ENCODE measurements at places on chromosomes 16 and 17.

DNA sequence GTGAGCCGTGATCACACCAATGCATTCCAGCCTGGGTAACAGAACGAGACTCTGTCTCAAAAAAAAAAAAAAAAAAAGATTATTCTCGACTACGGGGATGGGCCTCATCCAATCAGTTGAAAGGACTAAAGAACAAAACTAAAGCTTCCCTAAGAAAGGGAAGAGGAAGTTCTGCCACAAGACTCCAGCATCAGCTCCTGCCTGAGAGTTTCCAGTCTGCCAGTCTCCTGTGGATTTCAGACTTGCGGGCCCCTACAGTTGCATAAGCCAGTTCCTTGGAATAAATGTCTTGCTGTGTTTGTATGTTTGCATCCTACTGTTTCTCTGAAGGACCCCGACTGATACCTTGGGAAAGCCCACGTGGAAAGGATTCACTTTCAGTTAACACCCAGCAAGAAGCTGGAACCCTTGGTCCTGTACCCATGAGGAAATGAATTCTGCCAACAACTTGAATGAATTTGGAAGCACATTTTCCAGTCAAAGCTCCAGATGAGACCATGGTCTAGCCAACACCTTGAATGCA, 26.3 kb upstream of the FZD2 start:
- no peak for DNase-seq

- no peak for DNase-seq
Observed at GRCh38 chr16:89748076-89748475, 26.7 kb downstream of the ZNF276 start.

GRCh38 chr17:68498479-68499326, 13.5 kb upstream of the PRKAR1A start:
- no peak for DNase-seq

- no peak for DNase-seq
Observed at GRCh38 chr16:57264950-57265371, 19.5 kb downstream of the PLLP start.

GRCh38 chr17:31392856-31393748, 1.6 kb downstream of the RAB11FIP4 start:
- DNase-seq, result no peak

DNA sequence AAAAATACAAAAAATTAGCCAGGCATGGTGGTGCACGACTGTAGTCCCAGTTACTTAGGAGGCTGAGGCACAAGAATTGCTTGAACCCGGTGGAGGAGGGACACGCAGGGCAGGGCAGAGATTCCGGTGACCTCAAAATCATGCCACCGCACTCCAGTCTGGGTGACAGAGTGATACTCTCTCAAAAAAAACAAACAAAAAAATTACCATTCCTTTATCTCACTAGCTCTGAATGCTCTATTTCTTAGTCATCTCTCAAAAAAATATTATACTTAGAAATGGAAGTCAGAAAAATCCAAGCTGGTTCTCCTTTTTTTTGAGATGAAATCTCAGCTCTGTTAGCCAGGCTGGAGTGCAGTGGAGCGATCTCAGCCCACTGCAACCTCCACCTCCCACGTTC, 40.8 kb downstream of the SPOP start:
- no peak for DNase-seq

GRCh38 chr17:78617511-78618061, 40.4 kb upstream of the DNAH17 start:
- DNase-seq, result no peak

GRCh38 chr17:33982909-33983308, 272.2 kb upstream of the CCL2 start:
- no peak for DNase-seq

- DNase-seq, result no peak
Observed at GRCh38 chr16:86256995-86257394, 253.3 kb upstream of the FOXF1 start.

DNA sequence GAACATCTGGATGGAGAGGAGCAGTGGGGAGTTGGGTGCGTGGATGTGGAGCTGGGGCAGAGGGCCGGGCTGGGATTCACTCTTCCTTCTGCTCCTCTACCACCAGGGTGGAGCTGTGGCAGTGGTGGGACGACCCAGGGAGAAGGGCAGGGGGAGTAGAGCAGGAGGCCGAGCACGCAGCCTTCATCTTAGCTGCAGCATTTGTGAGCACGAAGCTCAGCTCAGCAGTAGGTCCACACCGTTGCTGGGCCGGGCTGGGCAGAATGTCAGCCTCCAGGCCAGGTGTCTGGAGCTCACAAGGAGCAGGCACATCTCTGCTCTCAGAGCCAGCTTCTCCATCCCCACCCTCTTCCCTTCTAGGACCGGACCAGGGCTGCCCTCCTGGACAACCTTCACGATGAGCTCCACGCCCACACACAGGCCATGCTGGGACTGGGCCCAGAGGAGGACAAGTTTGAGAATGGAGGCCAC, 55.7 kb downstream of the OR1D5 start:
- no peak for DNase-seq

DNA sequence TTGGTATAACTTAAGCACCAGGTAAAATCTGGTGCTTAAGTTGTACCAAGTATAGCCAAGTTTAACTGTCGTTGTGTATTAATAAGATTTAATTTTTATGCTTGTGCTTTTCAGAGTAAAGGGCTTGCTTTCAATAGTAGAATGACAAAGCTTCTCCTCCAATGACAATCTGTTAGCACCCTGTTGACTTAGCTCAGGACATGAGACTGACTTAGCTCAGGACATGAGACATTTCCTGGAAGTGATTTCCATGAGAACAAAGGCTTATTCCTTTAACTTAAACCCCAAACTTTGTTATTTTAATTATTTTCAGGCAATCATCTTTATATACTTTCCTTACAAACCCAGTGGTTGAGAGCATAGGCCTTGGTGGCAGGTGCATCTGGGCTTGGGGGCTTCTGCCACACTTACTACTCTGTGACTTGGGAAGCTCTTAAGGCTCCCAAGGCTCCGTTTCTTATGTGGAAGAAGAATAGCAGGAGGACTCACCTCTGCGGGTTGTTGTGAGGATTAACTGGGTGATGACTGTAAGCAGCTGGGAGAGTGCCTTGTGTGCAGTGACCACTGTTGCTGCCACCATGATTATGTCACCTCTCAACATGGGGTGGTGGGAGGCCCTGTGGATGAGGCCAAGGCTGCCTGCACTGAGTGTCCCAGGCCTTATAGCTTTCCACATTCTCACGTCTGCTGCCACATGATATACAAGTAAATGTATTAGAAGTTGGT, 59.4 kb upstream of the CMIP start:
- no peak for DNase-seq

DNA sequence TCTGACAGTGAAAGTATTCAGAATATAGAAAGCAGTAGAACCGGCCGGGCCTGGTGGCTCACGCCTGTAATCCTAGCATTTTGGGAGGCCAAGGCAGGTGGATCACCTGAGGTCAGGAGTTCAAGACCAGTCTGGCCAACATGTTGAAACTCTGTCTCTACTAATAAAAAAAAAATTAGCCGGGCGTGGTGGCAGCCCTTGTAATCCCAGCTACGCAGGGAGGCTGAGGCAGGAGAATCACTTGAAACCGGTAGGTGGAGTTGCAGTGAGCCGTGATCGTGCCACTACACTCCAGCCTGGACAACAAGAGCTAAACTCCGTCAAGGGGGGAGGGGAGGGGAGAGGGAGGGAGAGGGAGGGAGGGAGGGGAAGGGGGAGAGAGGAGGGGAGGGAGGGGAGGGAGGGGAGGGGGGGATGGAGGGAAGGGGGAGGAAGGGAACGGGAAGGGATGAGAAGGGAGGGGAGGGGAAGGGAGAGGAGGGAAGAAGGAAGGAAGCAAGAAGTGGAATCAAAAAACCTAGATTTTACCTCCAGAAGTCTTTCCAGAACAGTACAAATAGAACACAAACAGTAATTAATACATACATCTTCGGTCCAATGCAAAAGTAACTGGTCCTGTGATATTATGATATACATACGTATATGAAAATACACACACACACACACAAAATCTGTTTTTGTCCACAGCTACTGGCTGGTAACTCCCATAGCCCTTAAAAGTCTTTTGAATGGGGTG, 10.9 kb upstream of the NT5C start:
- no peak for DNase-seq

- DNase-seq, result no peak
Observed at GRCh38 chr17:73695035-73695738, 50.9 kb upstream of the SDK2 start.

DNA sequence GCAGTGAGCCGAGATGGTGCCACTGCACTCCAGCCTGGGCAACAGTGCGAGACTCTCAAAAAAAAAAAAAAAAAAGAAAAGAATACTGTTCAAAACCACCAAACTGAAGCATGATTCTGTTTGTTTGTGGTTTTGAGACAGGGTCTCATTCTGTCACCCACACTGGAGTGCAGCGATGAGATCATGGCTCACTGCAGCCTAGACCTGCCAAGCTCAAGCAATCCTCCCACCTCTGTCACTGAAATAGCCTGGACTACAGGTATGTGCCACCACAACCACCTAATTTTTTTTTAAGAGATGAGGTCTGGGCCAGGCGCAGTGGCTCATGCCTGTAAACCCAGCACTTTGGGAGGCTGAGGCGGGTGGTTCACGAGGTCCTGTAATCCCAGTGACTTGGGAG, 4.3 kb downstream of the SUMO2 start:
- no peak for DNase-seq

- DNase-seq, result no peak
Observed at GRCh38 chr17:13426991-13427390, 174.7 kb downstream of the HS3ST3A1 start.

DNA sequence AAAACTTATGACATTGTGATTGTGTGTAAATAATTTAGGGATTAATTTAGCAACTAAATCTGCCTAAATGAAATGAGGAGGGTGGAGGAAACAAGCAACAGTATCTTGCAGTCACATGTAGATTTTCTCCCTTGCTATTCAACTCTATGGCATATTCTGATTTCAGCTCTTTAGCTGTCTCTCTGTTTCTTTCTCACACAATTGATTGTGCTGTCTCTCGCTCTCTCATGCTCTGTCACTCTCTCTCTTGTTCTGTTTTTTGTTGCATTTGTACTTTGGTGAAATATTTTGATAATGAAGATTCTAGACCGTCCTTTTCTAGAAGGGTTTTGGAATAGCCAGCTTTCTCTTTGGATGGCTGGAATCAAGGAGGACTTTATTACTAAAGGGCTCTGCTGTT, 70.6 kb downstream of the BCAS3 start:
- DNase-seq, result no peak

DNA sequence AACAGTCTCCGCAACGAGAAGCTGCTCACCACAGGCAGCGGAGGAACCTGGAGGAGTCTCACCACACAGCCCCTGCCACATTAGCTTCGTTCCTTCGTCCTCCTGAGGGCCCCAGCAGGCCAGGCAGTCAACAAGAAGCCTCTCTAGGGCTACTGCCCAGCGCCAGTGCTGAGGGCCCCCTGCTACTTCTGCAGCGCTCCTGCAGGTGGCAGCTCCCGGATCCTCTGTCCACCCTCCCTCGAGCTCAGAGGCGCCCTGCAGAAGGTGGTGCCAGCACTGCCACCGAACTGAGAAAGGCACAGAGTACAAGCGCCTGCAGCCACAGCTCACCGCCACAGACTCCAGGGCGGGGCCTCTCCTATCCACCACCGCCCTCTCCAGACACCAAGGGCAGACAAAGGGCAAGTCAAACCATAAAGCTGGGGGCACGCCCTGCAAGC, 27.3 kb downstream of the KDM8 start:
- DNase-seq, result no peak

DNA sequence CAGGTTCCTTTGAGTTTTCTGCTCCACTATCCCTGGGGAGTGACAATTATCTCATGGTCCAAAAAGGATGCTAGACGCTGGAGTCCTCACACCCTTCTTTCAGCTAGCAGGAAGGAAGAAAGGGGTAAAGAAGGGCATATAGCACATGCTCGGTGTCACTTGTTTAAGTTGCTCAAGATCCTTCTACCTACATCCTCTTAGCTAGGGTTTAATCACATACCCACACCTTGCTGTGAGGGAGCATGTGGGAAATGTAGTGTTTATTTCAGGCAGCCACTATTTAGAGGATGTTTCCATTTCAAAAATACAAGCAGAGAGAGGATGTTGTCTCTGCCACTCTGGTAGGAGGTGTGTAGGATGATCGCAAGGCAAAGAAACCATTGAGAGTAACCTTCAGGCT, 4.5 kb downstream of the PRKCB start:
- DNase-seq, result no peak

DNA sequence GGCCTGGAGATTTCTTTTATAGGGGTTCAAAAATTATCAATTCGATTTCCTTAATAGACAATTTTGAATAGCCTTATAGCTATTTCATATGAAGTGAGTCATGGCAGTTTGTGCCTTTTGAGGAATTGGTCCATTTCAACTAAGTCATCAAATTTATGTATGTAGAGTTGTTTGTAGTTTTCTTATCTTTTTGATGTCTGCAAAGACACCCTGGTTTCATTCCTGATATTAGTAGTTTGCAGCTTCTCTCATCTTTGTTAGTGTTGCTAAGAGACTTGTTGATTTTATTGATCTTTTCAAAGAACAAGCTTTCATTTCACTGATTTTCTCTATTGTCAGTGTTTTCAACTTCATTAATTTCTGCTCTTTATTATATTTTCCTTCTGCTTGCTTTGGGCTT, 44.2 kb downstream of the N4BP1 start:
- no peak for DNase-seq

- no peak for DNase-seq
Observed at GRCh38 chr17:81218459-81218858, 4.3 kb downstream of the CEP131 start.

- DNase-seq, result no peak
Observed at GRCh38 chr16:70696952-70697593, 11.2 kb upstream of the MTSS2 start.

- no peak for DNase-seq
Observed at GRCh38 chr17:5693821-5694220, 109.5 kb upstream of the NLRP1 start.

DNA sequence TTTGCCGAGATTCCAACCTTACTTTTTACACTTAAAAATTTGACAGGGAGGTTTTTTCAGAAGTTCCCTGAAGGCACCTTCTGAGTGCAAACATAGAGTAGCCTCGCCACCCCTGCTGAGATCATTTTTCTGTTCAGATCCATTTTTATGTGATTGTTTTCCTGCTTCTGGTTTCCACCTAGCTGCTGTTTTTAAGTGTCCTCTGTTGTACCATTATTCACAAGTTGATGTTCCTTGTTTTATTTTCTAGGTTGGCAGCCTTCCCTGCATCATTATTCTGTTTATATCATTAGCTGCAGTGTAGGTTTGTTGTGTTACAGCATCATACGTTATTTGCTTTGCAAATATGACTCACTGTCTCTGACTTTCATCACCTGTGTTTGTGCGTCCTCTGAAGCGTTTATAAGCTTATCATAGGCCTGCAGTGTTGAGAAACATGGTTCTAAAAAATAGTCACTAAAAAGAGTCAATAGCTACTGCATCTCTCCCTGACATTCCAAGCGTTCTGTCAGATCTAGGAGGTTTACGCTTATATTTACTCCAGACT, 116.9 kb upstream of the CLEC3A start:
- peak; percentile 47 for DNase-seq

- no peak for DNase-seq
Observed at GRCh38 chr17:1227917-1228780, 42.1 kb upstream of the BHLHA9 start.

- DNase-seq, result no peak
Observed at GRCh38 chr16:69326172-69326873, 4.1 kb downstream of the PDF start.

Data from NCI-H2081 treated with DMSO at 0.1 percent for 48 hours (cell line).